ENCODE measurements at places on chromosomes 4 and X.

GRCh38 chrX:10085223-10085622 lies 71.6 kb upstream of the CLCN4 start:
- no peak for DNase-seq

GRCh38 chrX:133948895-133949294 lies 36.5 kb downstream of the GPC3 start:
- DNase-seq: no peak

DNA sequence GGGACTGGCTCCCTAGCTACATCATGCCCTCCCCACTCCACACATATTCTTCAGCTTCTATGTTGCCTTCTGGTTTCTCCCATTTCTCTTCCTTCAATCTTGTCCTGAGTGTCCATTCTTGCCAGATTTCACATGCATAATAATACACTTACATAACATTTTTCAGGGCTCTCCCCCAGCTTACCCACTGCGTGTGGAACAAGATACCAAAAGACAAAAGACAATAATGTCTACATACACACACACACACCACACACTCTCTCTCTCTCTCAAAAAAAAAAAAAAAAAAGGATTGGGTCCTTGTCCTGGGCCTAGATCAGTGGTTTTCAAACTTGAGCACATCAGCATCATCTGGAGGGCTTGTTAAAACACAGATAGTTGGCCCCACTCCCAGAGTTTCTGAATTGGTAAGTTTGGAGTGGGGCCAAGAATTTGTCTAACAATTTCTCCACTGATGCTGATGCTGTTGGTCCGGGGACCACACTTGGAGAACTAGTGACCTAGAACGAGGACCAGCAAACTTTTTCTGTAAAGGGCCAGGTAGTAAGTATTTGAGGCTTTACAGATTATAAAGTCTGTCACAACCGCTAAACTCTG lies 6.5 kb upstream of the SMARCA1 start:
- no peak for DNase-seq

DNA sequence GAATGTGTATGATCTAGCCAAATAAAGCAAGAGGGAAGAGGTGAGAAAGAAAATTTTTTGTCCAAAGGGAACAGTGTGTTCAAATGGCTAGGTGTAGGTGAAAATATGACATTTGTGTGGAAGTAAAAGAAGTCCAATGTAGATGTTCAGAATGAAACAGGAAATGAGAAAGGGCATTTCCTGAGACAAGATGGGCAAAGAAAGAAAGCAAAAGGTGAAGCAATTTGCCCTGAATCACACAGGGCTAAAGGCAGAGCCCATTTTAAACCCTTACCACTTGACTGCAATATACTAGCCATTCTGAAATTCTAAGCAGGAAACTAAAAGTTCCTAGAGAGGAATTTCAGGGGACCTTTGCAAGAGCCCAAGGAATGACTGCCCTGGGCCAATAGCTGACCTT lies 36.0 kb downstream of the CLOCK start:
- no peak for DNase-seq

GRCh38 chr4:123093236-123093635 lies 170.8 kb upstream of the NUDT6 start:
- DNase-seq: no peak

- DNase-seq: no peak
Measured at GRCh38 chr4:114911111-114911510, 202.3 kb downstream of the NDST4 start.

DNA sequence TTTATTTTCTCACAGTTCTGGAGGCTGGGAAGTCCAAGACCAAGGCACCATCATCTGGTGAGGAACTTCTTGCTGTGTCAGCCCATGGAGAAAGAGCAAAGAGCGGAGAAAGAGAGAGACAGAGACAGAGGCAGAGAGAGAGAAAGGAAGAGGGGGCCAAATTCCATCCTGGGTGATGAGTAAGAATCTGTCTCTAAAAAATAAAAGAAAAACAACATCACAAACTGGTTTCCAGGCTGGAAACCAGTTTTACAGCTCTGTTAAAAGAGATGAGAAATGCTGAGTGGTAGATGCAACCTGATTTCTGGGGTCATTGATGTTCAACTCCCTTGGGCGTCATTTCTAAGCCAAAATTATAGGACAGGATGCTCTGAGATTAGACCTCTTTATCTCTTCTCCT lies 72.9 kb downstream of the SHOX start:
- no peak for DNase-seq

- DNase-seq: no peak
Measured at GRCh38 chr4:175806727-175807126, 5.3 kb downstream of the GPM6A start.

GRCh38 chr4:112823156-112823555 lies 186.2 kb downstream of the LARP7 start:
- DNase-seq: no peak

DNA sequence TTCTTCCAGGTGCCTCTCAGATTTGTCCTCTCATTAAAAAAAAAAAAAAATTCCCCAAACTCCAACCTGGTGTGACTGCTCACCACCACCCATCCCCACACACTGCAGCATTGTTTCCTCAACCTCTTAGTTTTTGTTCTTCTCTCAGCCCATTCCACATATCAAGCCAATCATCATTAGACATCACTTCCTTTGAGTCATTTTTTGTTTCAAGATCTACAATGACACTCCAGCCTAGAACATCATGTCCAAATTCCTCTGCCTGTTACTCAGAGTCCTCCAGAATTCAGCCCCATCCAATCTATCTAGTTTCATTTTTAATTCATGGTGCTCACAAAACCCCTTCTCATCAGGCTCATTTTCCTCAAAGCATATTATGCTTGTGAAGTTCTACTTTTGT lies 262.5 kb upstream of the TEX13A start:
- DNase-seq: no peak

GRCh38 chr4:6617246-6617645 lies 23.2 kb upstream of the MRFAP1 start:
- no peak for DNase-seq

- peak; percentile 56 for DNase-seq
Measured at GRCh38 chr4:77022560-77023179, 53.1 kb downstream of the CCNI start.

GRCh38 chr4:147015491-147015890 lies 69.8 kb upstream of the TTC29 start:
- DNase-seq: no peak

DNA sequence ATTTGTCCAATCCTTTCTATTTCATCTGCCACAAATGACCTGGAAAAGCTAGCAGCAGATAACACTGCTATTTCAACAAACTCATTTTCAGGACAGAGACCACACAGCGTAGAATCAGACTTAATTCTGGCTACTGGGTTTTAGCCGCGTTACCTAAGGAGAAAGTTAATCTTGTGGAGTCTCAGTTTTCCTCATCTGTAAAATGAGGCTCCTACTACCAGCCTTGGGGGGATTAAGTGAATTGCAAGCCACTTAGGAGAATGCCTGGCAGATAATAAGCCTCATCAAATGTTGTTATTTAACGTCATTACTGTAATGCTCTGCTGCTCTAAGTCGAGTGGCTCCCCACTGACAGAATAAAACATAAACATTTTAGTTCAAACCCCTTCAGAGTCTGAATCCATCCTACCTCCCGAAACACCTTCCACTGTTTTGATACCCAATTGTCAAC lies 1.4 kb downstream of the CCNI start:
- no peak for DNase-seq

DNA sequence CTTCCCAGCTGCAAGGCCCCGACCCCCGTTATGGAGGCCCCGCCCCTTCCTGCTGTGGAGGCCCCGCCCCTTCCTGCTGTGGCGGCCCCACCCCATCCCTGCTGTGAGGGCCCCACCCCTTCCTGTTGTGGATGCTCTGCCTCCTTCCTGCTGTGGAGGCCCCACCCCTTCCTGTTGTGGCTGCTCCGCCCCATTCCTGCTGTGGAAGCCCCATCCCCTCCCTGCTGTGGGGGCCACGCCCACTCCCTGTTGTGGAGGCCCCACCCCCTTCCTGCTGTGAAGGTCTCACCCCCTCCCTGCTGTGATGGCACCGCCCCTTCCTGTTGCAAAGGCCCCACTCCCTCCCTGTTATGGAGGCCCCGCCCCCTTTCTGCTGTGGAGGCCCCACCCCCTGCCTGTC lies 104.9 kb upstream of the PSAPL1 start:
- no peak for DNase-seq

GRCh38 chr4:113160548-113160947 lies 111.1 kb downstream of the ANK2 start:
- no peak for DNase-seq

GRCh38 chrX:65537229-65537628 lies 2.6 kb upstream of the LAS1L start:
- DNase-seq: no peak

DNA sequence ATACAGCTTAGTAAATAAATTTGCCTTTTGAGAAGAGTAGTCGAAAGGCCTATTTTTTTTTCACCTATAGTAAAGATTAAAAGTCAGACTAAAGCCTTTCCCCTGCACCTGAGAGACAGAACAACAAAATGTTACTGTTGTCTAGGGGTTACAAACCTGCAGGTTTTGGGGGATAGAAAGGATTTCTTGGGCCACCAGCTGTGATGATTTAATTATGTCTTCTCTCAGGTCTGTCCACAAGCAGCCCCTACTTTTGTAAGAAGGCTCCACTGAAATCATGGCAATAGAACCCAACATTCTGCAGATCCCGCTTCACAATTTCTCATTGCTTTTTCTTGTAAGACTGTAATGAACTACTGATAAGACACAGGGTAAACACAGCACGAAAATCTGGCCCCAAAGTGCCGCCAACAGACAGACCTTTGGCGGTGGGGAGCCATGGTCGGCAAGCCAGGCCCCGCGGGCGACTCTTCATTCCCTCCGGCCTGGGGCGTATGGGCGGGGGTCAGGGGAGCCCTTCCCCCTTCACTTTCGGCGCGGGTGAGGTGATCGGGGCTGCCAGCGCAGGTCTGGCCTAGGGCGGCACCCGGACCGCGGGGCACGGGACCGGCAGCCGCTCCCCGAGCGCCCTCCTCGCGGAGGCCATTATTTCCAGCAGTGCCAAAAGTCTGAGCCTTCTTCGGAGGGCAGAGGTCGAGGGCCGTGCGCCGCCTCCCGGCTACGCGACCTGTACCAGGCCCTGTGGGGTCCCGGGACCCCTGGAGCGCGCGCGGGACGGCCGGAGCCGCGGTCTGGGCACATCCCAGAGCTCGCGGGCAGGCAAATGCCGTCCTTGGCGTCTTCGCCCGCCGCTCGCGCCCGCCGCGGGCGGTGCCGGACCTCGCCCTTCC lies 812 bp upstream of the KDM6A start:
- DNase-seq: peak; percentile 45

- DNase-seq: peak; percentile 26
Measured at GRCh38 chr4:167233685-167234315, 494 bp downstream of the SPOCK3 start.

DNA sequence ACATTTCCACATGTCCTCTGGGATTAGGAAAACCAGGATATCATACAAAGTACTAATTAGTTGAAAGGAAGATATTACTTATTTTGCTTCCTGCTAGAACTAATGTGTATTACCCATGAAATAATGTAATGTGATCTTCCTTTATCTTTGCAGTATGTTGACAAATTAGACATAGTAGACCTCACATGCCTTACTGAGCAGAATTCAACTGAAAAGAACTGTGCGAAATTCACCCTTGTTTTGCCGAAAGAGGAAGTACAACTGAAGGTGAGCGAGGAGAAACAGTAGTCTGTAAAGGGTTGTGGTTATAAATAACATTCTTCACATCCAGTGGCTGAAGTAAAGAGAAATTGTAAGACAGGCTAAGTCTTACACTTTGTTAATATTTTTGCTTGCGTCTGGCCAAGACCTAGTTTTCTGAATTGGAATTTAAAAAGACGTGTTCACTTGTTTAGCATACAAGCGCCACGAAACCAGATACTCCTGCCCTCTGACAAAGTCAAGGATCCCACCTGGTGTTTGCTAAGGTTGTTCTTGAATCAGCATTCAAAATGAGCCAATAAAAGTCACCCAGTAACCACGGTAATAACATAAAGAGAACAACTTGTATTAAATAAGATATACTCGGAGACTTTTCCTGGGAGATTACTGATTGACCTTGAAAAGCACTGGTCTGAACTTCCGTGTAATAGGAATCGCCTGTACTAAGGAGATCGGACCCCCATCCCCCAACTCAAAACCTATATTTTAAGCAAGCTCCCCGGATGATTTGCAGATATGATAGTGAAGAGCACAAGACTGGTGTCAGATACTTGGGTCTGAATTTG lies 16.9 kb downstream of the STAP1 start:
- no peak for DNase-seq

DNA sequence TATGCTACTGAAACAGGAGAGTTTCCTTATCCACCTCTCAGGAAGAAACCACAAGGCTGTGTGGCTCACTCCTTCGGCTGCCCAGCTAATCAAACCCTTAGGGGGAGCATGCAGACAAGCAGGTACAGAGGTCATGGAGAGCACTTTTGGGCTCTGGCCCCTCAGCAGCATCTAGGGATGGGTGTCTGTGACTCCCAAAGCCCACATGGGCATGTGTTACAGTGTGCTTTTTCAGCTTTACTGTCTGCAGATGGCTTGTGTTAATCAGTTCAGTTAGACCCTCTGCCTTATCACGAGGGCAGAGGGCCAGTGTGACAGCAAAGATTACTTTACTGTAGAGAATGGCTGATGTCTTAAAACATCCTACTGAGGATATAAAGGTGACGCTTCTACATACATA lies 447.4 kb downstream of the PCDH10 start:
- DNase-seq: no peak

- DNase-seq: peak; percentile 22
Measured at GRCh38 chrX:129360175-129360574, 163.1 kb downstream of the SMARCA1 start.

DNA sequence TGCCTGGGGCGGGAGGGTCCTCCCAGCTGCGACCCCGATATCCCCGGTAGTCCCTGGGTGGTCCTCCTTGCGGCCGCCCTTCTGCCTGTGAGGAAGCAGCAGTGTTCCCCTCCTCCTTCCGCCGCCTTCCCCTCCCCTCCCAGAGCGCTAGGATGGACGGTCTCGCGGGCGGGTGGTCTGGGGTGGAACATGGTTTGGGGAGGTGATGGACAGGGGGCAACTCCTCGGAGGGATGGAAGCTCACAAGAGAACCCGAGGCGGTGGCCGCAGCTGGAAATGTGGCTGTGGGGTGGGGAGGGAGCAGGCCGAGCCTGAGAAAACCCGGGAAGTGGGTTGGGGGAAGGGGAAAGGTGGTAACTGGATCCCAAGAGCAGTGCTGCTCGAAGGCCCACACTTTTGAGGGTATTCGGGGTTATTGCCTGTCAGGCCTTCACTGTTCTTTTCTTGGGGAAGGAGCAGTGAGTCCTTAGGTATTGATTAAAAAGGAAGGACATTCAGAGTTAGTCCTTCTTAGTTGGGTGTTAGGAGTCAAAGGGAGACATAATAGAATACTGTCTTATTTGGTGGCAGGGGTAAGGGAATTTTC lies 581 bp downstream of the UBE2K start:
- DNase-seq: peak; percentile 58

DNA sequence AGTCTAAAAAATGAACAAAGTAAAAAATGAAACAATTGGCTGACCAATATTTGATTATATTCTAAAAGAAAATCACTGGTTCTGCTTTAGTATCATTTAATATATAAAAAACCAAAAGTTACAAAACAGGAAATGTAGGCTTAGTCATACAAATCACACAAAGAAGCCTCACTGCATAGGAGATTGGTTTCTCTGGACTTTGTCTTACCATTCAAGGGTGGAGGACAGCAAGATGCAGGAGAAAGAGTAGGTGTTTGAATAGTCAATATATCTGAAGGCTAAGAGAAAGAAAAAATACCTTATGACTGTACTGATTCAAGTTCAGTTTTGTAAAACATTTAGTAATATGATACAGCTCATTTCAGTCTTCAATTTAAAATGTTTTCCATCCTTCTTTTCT lies 28.6 kb upstream of the TAF9B start:
- DNase-seq: no peak
